ENCODE measurements at places on chromosomes 5 and 9. TPM values are rescaled to one million over a fixed set of nuclear protein-coding genes. Genes with fewer than 3 reads are reported as not detected.

Gene BTNL8
- not detected for total RNA-seq

Gene RABL6
- total RNA-seq = 116 TPM

Gene ADAMTSL2
- not detected for total RNA-seq

Gene TRMO
- total RNA-seq = 13.0 TPM

Gene PCDHGA3
- total RNA-seq = 0.19 TPM
